Type B pancreatic cell (in vitro differentiated cells): ENCODE measurements at places on chromosomes 6 and 20. TPM values are rescaled to one million over a fixed set of nuclear protein-coding genes. Genes with fewer than 3 reads are reported as not detected.

The TMEM200A gene
- 18.4 and 19.2 TPM in 2 replicates for total RNA-seq

The GPSM3 gene
- total RNA-seq, result 0.48 and 3.3 TPM in 2 replicates

DNA sequence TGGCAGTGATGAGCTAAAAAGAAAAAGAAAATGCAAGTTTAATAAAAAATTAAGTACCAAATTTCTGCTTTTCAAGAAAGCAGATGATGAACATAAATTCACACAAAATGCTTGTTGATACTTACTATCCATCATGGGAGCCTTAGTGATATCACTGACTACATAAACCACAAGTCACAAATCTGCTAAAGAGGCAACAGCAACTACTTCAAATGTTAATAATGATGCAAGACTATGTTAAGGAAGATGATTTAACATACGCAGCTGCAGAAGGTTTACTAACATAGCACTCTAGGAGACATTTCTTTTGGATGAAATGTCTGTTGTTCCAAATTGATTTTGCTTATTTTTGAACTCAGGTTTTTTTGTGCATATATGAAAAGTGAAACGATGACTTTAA lies 18.6 kb downstream of the FYN start:
- peaks cover 13% of the 10 kb centered on the region for H3K36me3 ChIP-seq
- H3K4me3 ChIP-seq, result no peak overlapping the region
- no peak for DNase-seq
- H3K27me3 ChIP-seq, result no peaks in the 10 kb centered on the region
- H3K27ac ChIP-seq, result no peak overlapping the region

The SLC2A10 gene
- 12.3 and 15.8 TPM in 2 replicates for total RNA-seq

The HLA-DOB gene
- total RNA-seq, result 0.88 TPM in 1 of 2 replicates, not detected in the other

DNA sequence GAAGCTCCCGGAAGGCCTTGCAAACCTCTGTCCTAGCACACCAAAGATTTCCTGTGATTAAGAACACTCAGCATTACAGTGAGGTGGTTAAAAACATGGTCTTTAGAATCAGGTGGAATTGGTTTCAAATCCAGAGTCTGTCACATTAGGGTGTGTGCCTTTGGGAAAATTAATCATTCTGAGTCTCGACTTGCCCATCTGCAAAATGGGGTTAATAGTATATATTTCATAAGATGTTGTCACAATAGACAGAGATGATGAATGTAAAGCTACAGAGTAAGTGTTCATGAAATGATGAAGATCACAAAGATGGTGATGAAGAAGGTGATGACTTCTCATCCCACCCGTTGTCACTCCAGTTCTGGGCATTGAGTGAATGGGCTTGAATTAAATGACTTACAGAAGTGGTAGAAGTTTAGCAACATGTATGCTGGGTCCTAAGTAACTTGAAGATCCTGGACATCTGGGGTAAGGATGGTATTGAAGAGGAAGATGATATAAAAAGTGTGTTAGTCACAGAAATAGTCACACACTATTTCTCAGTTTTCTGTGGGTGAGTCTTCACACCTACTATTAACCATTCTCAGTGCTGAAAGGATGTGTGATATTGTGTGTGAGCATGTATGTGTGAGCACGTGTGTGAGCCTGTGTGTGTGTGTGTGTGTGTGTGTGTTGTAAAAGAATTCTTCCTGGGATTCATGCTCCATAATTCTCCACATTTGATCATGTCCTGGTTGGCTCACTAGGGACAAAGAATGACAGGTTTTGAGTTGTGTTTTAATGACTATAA lies 28.0 kb upstream of the NEDD9 start:
- peaks cover 10% of the 10 kb centered on the region for H3K4me1 ChIP-seq
- H3K27me3 ChIP-seq, result peaks cover 3% of the 10 kb centered on the region
- H3K4me3 ChIP-seq, result no peak overlapping the region
- no peaks in the 10 kb centered on the region for H3K36me3 ChIP-seq
- DNase-seq, result no peak

The SNAP91 gene
- 3.0 and 3.4 TPM in 2 replicates for total RNA-seq

DNA sequence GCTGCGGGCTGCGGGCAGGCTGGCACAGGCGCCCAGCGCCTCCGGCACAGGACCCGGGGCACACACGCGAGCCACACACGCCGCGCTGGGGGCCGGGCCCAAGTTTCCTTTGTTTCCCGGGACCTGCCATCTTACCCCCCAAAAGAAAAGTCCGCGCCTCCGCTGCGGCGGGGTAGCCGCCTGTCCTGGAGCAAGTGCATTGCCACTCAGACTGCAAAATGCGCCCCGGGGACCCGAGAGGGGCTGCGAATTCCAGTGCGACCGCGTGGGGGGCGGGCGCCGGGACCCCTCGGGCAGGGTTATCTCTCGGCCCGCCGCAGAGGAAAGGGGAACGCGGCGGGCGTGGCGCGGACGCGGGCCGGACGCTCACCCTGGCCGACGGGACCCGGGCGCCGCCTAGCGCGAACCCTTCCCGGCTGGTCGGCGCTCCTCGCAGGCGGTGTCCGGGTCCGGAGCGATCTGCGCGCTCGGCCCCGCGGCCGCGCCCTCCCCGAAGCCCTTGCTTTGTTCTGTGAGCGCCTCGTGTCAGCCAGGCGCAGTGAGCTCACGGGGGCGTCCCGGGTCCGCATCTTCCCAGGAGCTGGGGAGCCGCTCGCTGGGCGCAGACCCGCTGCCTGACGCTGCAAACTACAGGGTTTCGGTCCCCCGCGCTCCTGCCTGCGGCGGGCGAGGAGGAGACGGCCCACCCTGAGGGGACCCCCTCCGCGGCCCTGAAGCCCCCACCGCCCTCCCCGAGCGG lies 639 bp upstream of the CD24 start:
- peak overlapping the region; percentile 91 for H3K4me3 ChIP-seq
- DNase-seq, result peak; percentile 85
- H3K27me3 ChIP-seq, result peaks cover 5% of the 10 kb centered on the region
- H3K27ac ChIP-seq, result peak overlapping the region; percentile 94

The SCUBE3 gene
- 14.7 and 14.9 TPM in 2 replicates for total RNA-seq

The HCRTR2 gene
- total RNA-seq, result 0.27 TPM in 1 of 2 replicates, not detected in the other

The PDYN gene
- 0.19 TPM in 1 of 2 replicates, not detected in the other for total RNA-seq

GRCh38 chr6:35677456-35677855 lies 11.3 kb downstream of the FKBP5 start:
- H3K27ac ChIP-seq, result no peak overlapping the region
- H3K27me3 ChIP-seq, result no peaks in the 10 kb centered on the region
- H3K4me3 ChIP-seq, result no peak overlapping the region

DNA sequence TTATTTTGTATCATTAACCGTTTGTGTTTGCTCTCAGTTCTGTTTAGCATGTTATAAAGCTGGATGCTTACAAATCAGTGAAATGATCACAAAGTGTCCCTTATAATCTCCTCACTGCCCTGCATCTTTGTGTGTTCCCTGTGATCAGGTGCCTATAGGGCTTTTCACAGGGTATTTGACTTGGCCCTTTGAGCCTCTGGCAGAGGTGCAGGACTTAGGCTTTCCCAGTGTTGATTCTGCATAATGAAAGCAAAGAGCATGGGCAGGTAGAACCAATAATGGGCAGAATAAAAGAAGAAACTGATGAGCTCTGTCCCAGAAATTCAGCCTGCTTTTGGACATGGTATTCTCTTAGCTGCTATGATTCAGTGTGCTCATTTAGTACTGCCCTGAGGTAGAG lies 16.9 kb upstream of the PBOV1 start:
- DNase-seq, result no peak
- H3K4me3 ChIP-seq, result no peak overlapping the region
- peaks cover 17% of the 10 kb centered on the region for H3K4me1 ChIP-seq
- H3K27me3 ChIP-seq, result no peaks in the 10 kb centered on the region

- H3K27ac ChIP-seq, result no peak overlapping the region
- H3K4me3 ChIP-seq, result no peak overlapping the region
- no peak for DNase-seq
Observed at GRCh38 chr6:56862415-56863175, 92.3 kb upstream of the BEND6 start.

The CAGE1 gene
- 0.19 TPM in 1 of 2 replicates, not detected in the other for total RNA-seq

DNA sequence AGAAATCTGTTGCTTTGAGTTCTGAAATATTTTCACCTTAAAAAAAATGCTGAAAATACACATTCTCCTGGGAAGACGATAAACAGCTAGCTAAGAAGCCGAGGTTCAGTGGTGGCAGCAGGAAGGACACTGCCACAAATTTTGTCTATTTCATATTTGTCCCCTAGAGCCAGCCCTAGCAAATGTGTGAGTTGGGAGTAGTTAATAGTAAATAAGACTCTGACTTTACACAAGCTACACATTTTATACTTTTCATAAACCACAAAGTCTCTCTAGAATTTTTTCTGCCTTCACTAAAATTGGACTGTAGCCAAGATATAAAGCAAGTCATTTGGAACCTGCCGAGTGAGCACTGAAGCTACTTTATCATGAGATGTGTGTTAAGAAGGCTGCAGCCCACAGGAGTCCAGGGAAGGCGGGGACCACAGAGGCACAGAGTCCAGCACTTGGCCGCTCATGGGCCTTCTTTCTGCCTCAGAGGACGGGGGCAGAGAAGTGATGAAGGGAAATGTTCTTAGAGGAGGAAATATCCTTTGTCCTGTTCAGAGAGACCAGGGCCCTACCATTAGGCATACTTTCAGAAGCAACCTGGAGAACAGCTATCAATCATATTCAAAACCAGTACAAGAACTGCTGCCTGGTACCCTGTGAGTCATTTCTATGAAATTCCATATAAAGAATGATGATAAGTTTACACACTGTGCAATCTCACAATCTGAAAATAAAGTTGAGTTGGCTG lies 241.7 kb upstream of the TAB2 start:
- H3K36me3 ChIP-seq, result peaks cover 11% of the 10 kb centered on the region
- H3K27ac ChIP-seq, result peak overlapping the region; percentile 55
- H3K4me1 ChIP-seq, result peaks cover 20% of the 10 kb centered on the region
- H3K4me3 ChIP-seq, result peak overlapping the region; percentile 21
- DNase-seq, result no peak
- H3K27me3 ChIP-seq, result no peaks in the 10 kb centered on the region

DNA sequence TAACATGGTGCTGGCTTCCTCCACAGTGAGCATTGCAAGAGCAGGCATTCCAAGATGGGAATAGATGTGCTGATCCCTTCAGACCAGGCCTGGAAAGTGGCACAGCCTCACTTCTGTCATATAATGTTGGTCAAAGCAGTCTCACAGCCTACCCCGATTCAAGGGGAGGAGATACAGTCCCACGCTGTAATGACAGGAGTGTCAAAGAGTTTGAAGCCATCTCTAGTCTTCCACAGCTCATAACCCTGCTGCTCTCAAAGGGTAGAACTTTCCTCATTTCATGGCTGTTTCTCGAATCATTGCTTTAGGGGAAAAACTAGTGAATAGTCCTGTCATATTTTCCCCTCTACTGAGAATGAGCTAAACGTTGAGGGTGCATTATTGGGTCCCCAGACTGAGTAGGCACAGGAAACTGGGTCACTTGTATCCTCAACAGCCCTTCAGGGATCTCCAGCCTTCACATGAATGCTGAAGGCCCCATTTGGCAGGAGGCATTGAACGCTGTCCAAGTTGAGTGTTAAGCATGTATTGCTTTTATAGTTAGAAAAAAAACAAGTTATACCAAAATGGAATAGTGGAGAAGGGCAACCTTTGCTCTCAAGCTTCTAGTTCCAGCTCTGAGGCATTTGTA lies 27.3 kb downstream of the DTD1 start:
- no peak overlapping the region for H3K4me3 ChIP-seq
- no peaks in the 10 kb centered on the region for H3K4me1 ChIP-seq
- DNase-seq, result no peak
- H3K27ac ChIP-seq, result no peak overlapping the region
- H3K36me3 ChIP-seq, result peaks cover 5% of the 10 kb centered on the region

DNA sequence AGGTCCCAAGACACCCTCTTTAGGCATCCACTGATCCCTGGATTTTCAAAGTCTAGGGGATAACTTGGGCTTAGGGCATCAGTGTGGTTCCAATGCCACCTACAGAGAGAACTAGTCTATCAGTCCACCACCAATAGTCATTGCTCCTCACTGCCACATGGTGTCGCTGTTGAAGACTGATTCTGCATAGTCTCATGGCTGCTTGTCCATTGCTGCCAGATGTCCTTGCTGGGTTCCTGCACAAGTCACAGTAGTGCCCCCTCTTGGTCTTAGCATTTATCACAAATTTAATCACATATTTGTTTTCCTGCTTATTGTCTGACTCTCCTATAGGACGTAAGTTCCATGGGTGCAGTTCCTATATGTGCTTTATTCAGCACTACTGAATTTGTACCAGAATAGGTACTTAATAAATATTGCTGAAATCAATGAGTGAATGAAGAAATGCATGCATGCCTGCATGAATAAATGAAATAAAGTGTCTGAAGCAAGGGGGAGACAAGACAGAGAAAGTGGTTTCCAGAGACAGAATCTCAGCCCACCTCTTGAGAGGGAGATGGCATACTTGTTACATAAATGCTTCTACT lies 45.9 kb upstream of the RALY start:
- H3K4me1 ChIP-seq, result peaks cover 6% of the 10 kb centered on the region
- no peak overlapping the region for H3K4me3 ChIP-seq
- H3K36me3 ChIP-seq, result no peaks in the 10 kb centered on the region
- peaks cover 6% of the 10 kb centered on the region for H3K27me3 ChIP-seq

- H3K4me3 ChIP-seq, result no peak overlapping the region
- H3K36me3 ChIP-seq, result no peaks in the 10 kb centered on the region
- peaks cover 4% of the 10 kb centered on the region for H3K4me1 ChIP-seq
- no peak overlapping the region for H3K27ac ChIP-seq
Observed at GRCh38 chr6:168962886-168963285, 290.8 kb downstream of the THBS2 start.

DNA sequence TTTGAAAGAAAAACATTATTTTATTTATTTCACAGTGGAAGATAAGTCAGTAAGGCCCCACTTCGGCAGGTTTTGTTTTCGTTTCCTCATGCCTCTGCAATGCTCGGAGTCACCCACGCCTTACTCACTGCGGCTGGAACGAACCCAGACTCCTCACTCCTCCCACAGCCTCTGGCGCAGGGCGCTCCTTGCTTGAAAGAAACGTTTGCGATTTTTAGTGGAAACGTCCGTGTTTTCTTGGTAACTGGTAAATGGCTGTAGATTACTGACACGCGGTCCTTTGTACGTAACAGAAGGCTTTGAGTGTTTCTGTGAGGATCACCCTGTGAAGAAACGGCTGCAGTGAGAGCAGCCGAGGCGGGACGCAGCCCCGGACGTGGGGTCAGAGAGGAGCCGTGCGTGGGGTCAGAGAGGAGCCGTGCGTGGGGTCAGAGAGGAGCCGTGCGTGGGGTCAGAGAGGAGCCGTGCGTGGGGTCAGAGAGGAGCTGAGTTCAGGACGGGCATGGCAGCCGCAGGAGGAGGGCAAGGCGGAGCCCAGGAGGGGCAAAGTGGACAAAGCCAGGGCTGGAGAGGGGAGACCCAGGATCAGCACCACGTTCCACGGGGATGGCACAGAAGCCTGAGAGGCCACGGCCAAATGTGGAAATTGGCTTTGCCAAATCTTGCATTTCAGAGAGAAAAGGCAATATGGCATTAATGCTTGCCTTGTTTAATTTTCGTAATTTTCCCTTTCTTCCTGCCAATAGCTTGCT lies 198.6 kb upstream of the THBS2 start:
- H3K4me3 ChIP-seq, result no peak overlapping the region
- peaks cover 30% of the 10 kb centered on the region for H3K4me1 ChIP-seq
- H3K27me3 ChIP-seq, result no peaks in the 10 kb centered on the region

The KIZ gene
- total RNA-seq, result 13.8 and 15.5 TPM in 2 replicates
